ENCODE measurements at places on chromosomes 5 and 9.
A peak's percentile ranks its signal among the peaks of the same experiment; 100 is the strongest.

GRCh38 chr5:38445374-38446028, 110.9 kb downstream of the LIFR start:
- no peak for DNase-seq

GRCh38 chr5:112014783-112015395, 257.9 kb upstream of the NREP start:
- DNase-seq, result no peak

DNA sequence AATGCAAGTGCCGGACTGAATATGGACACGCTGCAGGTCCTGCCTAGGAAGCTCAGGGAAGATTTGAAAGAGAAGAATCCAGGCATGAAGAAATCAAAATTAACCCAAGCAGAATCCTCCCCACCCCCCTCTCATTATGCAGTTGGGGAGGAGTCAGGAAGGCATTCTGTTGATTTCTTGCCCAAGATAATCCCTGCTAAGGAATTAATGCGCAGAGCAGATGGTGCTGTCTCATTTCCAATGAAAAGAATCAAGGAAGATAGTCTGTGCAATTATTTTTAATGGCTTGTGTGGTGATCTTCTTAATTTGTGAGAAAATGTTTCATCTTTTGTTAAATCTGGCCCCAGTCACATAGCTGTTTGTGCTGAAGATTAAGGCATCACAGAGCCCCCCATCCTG, 145.0 kb downstream of the ZNF462 start:
- no peak for DNase-seq

GRCh38 chr9:98095401-98095800, 23.6 kb downstream of the TRIM14 start:
- DNase-seq, result no peak

- no peak for DNase-seq
Observed at GRCh38 chr9:79384501-79384900, 187.3 kb upstream of the TLE4 start.

- no peak for DNase-seq
Observed at GRCh38 chr5:58259685-58260152, 200.2 kb downstream of the PLK2 start.

GRCh38 chr5:134620634-134621033, 12.0 kb downstream of the SAR1B start:
- DNase-seq, result no peak

GRCh38 chr5:86689103-86689729, 71.5 kb downstream of the COX7C start:
- DNase-seq, result no peak

DNA sequence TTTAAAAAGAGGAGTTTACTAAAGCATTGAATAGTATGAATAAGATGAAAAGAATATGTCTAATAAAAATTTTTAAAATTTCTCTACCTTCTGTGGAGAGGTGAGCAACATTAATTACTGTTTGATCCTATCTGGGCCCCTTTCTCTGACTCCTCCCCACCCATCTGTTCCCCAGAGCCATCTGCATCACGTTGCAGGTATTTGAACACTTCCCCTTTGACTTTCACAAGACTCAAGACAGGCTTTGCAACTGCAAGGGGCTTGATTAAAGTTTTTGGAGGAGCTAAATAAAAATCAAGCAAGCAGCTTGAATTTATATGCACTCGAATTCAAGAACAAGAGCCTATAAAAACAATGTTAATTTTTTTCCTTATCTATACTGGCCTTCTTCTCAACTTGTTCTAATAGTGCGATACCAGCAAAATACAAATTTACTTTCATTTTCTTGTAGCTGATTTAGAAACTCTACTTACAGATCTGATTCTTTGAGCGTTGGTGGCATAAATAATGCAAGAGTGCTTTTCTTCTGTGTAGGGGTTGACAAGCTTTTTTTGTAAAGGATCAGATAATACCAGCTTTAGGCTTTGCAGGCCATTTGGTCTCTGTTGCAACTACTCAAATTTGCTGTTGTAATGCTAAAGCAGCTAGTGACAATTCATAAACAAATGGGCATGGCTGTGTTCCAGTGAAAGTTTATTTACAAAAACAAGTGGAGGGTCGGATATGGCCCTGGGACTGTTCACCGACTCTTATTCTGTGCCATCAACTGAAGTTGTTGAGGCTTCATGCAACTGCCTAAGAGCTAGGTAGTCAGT, 21.2 kb downstream of the TXNDC8 start:
- peak; percentile 22 for DNase-seq

DNA sequence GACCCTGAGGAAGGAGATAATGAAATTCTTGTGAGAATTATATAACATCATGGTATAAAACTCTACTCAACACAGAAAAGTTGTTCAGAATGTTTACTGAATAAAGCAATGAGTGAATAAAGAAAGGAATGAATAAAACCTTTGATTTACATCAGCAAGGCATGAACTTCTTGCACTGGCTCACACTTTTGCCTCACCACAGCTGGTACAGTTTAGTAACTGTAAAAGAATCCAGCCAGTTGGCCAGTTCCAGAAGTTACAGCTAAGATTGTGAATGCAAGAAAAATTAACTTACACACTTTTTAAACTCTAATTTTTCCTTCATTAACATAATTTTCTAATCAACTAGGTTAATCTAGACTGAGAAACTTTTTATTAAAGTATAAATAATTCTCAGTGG, 490.9 kb downstream of the NFIB start:
- no peak for DNase-seq

DNA sequence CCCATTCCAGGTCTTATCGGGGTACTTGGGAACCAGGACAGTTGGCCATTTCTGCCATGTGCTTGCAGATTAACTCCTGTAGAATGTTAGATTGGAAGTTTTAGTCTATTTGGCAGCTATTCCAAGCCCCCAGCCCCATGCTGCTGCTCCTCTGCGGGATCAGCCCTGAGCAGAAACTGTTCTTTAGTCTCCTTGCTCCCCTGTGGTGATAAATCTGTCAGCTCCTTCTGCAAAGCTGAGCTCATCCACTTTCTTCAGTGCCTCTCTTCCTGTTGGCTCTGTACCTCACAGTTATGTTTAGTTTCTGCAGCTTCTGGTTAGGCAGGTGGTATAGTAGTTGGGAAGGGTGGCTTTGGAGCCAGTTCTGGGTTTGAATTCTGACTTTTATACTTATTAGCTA, 170.4 kb downstream of the GRIA1 start:
- DNase-seq, result no peak

GRCh38 chr9:122374885-122375420, 4.1 kb downstream of the PTGS1 start:
- no peak for DNase-seq

- DNase-seq, result no peak
Observed at GRCh38 chr5:149060325-149060724, 2.5 kb downstream of the SH3TC2 start.

DNA sequence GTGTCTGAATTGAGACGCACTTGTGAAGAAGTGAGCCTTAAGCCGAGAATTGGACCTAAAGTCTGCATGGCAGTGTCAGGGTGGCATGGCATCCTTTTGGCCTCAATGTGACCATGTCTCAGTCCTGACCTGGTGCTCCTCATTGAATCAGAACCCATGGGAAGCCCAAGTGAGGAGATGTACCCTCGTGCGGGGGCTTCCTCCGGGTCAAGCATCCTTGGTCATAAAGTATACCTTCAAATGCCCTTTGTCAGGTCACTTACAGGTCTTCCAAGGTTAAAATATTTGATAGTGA, 202.2 kb downstream of the GADD45G start:
- no peak for DNase-seq

GRCh38 chr9:109781086-109781485, 1.1 kb downstream of the PALM2AKAP2 start:
- no peak for DNase-seq

DNA sequence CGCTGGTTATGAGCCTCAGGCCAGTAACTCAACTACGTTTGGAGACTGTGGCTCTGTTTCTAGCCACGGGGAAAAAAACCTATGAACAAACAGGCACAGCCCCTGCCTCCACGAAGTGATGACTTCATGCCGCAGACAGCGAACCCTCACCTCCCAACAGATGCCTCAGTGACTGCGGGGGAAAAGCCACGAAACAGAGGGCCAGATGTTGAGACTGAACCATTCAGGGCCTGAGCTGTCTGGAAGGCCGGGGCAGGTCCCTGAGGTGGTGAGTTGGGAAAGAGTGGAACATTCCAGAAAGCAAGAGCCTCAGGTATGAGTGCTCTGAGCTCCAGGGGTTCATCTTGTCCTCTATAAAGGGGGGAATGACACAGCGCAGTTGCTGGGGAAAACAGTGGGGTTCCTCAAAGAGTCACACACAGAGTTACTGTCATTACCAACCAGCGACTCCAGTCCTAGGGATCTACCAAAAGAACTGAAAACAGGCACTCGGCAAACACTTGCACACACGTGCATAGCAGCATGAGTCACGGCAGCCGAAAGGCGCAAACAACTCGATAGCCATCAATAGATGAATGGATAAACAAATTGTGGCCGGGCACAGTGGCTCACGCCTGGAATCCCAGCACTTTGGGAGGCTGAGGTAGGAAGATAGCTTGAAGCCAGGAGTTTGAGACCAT, 15.3 kb downstream of the PLPP7 start:
- no peak for DNase-seq

DNA sequence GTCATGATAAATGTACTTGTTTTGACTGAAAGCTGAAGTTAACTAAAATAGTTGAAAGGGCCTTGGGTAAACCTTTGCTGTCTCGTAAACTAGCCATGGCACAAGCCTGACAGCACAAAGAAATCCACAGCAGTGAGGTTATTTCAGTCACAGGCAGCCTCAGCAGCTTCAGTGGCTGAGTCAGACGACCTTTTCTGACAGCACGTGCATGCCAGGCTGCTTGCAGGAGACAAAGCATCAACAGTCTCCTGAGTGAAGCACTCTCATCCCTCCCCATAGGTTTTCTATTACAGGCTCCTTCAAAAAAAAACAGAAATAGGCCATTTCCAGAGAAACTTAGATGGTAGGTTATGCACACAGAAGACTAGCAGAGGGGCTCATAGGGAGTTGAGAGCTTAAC, 34.6 kb downstream of the OXCT1 start:
- no peak for DNase-seq

DNA sequence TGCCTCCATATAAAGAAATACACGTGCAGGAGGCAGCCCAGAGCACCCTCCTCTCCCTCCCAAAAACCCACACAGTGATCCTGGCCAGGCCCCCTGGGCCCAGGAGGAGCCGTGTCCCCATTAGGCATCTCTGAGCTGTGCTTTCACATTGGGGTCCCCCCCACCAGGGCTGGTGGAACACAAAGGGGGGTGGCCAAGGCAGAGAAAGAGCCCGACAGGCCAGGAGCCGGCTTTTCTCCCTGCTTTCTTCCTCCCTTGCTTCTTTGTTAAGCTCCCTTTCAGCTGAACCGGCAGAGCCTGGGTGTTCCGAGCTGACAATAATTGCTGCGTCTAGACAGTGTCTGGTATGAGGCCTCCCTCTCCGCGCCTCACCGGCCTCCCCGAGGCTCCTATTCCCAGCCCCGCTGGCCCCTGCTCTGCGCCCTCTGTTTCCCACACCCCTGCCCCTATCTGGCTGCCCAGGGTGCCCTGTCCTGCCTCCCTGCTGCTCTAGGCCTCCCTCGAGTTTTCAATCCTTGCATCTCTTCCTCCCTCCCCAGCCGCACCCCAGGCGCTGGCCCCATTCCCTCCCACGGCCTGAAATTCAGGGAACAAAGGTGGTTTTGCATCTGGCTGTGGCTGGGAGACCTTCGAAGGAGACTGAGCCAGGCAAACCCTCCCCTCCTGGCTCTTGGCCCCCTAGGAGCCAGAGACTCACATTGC, 120.6 kb downstream of the C9orf50 start:
- DNase-seq, result no peak

DNA sequence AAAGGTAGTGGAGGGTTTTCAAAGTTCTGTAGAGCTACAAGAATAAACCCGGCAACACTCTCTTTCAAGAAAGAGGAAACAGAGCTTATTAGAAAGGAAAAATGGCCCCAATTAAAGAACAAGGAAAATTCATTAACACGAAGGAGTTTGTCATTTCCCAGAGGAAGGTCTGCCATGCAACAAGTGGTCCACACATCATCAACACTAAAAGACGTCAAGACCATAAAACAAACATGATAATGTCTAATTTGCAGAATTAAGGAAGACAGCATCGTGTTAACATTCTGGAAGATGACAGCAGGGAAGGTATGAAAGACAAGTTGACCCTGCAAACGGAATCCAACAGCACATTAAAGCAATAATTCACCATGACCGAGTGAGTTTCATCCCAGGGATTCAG, 28.6 kb upstream of the NRARP start:
- no peak for DNase-seq

DNA sequence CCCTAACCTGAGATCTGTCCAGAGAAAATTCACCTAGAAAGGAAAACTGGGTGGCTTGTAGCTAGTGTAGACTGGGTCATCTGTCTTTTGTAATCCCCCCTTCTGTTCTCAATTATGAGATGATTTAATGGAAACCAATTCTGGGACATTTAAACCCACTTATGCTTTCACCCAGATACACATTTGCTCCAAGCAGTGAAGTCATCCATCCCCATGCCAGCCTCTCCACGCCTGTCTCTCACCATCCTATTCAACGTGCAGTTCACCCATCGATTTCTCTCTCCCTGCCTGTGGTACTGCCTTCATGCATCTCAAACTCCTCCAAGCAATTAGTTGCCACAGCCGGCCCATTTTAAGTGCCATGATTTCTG, 1.8 kb downstream of the PHF19 start:
- no peak for DNase-seq

- peak; percentile 41 for DNase-seq
Observed at GRCh38 chr5:57650360-57651069, 167.9 kb upstream of the ACTBL2 start.

DNA sequence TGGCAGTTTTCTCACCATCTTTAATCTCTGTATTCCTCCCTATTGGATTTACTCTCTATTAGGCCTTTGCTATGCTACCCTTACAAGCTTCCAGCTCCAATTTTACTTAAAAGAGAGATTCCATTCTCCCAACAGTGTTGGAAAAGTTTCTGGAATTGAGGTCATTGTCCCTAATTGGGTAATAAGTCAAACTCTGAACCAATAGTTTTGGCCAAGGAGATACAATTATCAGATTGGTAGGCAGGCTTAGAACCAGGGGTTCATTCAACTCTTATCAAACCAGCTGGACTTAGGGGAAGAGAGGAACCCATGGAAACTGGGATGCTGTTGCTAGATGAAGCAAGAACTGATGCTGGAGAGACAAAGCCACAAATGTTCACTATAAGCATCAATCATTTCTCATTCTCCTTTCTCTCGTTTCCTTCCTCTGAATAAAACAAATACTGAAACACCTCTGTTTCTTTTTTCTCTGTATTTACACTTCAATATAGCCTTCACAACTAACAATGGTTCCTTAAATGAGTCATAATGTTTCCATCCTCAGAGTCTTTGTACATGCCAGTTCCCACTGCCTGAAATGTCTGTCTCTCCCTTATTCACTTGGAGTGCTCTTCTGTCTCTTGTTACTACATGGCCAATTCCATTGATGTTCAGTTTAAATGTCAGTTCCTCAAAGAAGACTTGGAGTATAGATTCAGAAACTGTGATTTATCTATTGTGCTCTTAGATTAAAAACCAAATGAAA, 587.3 kb downstream of the GABRG2 start:
- no peak for DNase-seq

DNA sequence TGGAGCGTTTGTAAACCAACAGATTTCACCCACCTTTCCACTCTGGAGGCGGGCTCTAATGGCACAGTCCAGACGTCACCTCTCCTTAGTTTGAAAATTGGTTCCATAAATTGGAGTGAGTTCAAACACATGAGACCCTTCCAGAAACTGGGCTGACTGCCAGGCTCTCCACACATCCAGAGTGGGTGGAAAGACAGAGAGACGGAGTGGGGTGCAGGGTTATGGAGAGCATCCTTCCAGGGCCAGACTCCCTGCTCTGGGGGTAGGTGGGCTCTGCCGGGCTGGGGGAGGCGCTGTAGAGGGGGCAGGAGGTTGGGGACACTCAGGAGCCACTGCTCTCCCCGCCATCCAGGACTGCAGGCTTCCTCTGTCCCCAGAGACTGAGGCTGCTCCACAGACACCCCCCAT, 104.7 kb upstream of the PHYKPL start:
- DNase-seq, result no peak

GRCh38 chr5:7501061-7501460, 105.1 kb downstream of the ADCY2 start:
- no peak for DNase-seq

All from activated naive CD4-positive, alpha-beta T cell treated with anti-CD3 and anti-CD28 coated beads, Interleukin-2, amount 10 ng/mL, durations not matched to agents 7 days and 5 days (primary cell).